NCI-H146 (cell line): ENCODE measurements at places on chromosomes 6 and 20.
A peak's percentile ranks its signal among the peaks of the same experiment; 100 is the strongest.

DNA sequence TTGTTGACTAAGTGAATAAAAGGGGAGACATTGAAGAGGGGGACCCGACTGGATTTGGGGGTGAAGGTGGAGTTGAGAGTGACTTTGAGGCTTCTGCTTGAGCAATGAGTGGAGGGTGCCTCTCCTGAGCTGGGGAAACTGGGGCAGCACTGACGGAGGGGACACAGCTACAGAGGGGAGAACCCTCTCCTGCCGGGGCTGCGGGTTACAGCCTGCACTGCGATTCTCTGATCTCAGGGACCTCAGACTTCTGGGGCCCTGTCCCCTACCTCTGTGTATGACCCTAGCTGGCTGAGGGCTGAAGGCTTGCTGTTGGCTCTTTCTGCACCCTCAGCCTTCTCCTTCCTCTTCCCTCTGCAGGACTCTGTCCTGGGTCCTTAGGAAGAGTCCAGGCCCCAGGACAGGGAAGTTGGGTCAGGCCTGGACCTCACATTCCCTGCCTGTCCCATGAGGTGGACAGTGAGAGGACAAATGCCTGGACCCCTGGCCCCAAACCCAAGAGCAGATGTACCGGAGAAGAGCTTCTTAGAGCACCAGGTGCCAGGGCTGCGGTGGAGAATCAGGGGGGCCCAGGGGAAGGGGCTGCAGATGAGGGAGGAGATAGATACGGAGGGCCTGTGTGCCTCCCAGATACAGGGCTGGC lies 13.7 kb upstream of the FAM110A start:
- no peak for DNase-seq

GRCh38 chr6:101806241-101806640 lies 412.7 kb downstream of the GRIK2 start:
- no peak for DNase-seq

- no peak for DNase-seq
These were observed 194.6 kb downstream of the OTOR start for GRCh38 chr20:16942756-16943155.

DNA sequence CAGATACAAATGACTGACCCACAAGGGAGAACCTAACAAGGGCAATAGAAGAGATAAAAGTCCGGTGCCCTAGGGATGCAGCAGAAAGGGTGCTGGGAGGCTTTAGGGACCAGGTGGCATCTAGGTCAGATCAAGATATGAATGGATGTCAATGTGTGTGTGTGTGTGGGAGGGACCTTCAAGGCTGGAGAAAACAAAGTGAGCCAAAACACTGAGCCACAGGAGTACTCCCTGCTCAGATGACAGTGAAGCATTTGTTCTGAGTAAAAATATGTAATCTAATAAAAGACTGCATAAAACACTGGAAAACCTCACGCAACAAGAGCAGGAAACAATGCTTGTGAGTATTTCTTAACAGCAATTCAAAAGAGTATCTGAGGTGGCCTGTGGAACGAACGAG lies 28.2 kb downstream of the ZNF337 start:
- no peak for DNase-seq

- no peak for DNase-seq
These were observed 7.4 kb downstream of the FRMD1 start for GRCh38 chr6:168071620-168072019.

- no peak for DNase-seq
These were observed 245.0 kb downstream of the RFPL4B start for GRCh38 chr6:112592159-112592558.

DNA sequence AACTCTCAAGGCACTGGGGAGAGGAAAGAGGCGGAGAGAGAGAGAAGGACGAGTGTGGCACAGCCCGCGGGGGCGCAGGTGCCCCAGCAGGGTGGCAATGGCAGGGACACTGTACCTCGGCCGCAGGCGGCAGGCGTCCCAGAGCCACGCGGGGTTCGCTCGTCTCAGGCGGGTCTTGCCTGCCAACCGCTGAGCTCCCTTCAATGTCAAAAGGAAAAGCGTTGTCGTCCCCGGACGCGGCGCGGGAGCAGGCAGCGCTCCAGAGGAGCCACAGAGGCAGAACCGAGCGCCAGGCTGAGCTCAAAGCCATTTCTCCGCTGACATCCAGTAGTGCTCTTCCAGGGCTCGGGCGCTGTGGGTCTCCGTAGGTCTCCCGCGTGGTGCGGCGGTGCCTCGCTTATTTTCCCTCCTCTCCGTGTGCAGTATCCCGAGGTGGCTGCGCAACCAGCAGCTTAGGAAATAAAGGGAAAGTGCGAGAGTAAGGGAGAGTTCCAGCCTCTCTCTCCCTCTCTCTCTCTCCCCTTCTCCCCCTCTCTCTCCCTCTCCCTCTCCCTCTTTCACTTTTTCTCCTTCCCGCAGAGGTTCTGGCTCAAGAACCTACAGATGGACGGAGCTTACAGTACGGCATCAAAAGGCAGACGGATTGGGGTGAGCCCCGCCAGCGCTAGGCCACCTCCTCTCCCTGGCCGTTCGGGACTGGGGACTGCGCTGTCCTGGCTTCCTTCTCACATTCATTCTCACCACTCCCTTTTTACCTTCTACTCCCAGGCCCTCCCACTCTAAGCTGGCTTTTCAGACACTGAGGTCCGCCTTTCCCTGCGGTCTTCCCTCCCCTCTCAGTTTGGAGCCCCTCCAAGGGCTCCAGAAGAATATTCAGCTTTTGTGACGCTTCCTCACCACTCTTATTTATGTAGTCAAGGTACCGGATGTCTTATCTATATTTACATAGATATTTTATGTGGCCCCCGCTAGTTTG lies at the start of gene LAMA4:
Gene LAMA4, minus strand, starts transcription at position 727 of the 976 bp plus-strand sequence. Its CDS starts 417 bp downstream, at position 310.
- DNase-seq, result peak; percentile 70
